ENCODE measurements at places on chromosomes 5 and 9.

GRCh38 chr9:127538849-127539258 lies 73.2 kb upstream of the STXBP1 start:
- no peak for DNase-seq

- DNase-seq: no peak
Observed at GRCh38 chr5:154714266-154714986, 40.8 kb upstream of the LARP1 start.

GRCh38 chr5:173454361-173454735 lies 126.1 kb upstream of the STC2 start:
- DNase-seq: no peak

DNA sequence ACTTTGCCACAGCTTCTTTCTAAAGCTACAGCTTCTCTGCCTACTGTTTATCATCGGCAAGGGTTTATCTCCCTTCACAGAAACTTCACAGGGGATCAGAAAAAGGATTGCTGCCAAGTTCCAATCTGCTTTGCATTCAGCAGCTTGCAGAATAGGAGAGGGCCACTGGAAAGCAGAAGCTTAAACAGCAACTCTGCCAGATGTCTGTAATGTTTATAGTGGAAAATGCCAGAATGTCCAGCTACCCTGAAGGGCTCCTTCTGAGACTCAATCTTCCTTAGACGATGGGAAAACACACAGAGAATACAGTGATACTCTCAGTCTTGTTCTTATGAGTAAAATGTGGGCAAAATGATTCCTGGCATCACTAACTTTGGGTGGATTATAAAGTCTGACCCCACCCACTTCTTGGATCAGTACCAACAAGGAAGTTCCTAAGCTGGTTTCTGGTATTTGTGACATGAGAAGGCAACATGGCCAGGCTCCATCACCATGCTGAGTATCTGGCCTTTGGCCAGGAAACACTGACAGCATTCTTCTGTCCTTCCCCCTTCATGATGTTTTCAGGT lies 19.0 kb downstream of the STOM start:
- no peak for DNase-seq

- DNase-seq: no peak
Observed at GRCh38 chr9:112659906-112660305, 58.0 kb downstream of the INIP start.

DNA sequence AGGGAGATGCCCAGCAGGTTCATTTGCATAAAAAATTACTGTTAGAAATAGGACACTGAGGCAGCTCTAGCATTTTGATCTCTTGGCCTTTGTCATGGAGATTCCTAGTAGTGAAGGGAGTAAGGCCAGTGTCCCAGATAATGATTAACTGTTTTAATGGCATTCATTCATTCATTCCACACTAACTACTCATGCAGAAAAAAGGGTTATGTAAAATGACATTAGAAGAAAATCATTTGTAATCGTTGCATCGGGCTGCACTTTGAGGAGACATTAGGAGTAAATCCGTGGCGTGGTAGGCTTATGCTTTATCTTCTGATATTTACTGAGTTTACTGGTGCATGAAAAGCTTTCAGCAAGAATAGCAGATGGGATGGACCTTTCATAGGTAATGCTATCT lies 82.6 kb upstream of the GRHPR start:
- DNase-seq: no peak

DNA sequence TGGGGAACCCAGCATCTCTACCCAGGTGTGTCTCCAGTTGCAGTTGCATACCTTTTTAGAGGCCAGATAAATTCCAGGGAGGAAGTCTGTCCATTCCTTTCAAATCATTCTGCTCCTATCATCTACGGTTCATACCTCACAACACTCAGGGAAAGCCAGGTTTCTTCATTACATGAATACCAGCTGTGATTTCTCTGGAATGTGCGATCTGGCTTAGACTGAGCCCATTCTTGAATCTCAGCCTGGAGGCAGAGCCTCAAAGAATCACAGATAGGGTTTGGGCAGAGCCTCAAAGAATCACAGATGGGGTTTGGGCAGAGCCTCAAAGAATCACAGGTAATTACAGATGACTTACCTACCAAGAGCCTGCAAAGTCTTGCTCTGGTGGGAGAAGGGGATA lies 7.2 kb downstream of the P4HA2 start:
- DNase-seq: no peak

DNA sequence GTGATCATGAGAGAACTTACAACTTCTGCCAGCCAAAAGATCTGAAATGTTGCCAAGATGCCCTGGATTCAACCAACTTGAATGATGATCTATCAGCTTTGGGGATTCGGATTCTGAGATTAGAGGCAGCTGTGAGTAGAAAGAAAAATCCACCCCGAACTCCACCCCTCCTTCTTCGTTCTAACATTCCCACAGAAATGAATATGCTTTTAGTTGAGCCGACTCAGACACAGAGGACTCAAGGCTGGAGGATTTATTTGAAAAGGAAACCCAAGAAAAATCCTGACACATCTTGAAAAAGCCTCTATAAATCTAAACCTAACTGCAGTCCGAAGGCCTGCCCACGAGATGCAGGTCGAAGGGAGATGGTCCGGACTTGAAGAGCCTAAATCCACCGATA lies 275.0 kb downstream of the GAS1 start:
- no peak for DNase-seq

DNA sequence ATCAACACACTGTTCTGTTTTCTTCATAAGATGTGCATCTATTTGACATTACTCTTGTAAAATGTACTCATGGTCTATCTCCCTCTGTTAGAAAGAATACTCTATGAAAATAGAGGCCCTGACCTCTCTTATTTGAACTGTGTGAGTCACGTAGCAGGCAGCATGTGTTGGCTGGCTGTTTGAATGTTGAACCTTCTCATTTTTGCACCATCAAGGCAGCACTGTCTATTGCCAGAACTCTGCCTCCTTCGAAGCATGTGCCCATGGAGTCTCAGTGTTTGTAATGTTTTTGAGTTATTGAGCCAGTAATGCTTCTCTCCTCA lies 144.4 kb downstream of the ALDH1A1 start:
- no peak for DNase-seq

DNA sequence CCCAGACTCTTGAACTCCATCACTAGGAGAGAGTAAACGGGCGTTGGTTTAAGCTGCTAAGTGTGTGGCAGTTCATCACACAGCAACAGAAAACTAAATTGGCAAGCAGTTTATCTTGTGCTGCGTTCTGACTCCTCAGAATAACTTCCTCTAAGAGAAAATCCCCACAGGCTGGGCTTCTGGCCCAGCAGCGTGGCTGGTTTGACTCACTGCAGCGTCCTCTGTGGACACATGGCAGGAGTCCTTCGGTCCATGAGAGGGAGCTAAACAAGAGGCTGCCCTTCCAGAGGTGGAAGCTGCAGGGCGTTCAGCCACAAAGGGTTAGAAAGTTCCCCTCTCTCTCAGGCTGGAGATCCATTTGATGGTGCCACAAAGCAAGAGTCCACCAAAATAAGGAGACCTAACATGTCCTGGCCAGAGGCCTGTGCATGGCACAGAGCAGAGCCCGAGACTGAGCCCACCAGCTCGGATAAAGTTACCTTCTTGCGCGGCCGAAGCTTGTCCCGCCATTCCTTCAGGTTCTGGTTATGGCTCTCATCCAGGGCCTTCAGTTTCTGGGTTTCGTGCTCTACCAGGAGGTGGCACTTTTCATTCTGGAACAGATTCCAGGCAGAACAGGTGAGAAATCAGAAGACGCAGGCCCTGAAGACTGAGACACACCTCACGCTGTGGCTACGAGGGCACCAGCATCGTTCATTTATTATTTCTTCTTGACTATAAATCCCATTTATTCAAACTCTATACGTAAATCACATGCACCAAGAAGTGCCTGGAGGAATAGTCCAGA lies 46.2 kb upstream of the FBXW11 start:
- DNase-seq: no peak

- no peak for DNase-seq
Observed at GRCh38 chr9:126533926-126534310, 79.8 kb upstream of the LMX1B start.

DNA sequence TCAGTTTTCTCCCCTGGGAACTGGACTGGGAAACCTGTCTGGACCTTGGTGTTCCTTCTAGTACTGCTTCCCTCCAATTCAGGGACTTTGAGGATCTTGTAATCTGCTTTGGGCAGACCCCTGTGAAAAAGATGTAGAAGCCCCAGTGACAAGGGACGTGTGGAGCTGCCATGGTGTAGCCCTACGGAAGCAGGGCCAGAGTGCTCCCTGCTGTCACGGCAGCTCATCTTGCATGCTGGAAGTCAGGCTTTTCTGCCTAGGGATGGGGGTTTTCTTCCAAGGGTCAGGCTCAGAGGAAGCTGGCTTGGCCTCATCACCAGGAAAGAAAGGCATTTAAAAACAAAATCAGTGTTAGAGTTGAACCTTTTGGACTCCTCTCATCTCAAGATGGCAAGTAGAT lies 86.4 kb downstream of the AMBP start:
- no peak for DNase-seq

DNA sequence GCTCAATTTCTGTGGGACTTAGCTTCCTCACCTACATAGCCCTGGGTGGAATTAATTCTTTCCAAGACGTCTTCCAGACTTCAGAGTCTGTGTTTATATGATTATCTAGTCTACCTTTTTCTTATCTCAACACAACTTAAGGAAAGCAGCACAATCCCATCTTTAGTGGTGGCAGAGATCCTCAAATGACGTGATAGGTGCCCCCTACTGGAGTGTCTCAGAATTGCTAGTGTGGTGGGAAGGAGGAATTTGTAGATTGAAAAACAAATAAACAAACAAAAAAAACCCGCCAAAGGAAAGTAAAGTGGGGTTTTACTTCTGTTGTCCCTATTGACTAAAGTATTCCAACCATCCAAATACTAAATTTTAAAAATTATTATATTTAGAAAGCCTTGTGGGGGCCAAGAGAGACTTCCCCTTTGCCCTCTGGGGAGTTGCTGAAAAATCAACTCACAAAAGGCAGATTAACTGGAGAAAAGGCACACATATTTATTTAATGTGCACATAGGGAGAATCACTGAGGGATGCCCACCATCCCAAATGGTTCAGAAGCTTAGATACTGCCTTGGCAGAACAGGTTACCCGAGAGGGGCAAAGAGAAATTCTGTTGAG lies 283.3 kb downstream of the TMEM167A start:
- peak; percentile 6 for DNase-seq

DNA sequence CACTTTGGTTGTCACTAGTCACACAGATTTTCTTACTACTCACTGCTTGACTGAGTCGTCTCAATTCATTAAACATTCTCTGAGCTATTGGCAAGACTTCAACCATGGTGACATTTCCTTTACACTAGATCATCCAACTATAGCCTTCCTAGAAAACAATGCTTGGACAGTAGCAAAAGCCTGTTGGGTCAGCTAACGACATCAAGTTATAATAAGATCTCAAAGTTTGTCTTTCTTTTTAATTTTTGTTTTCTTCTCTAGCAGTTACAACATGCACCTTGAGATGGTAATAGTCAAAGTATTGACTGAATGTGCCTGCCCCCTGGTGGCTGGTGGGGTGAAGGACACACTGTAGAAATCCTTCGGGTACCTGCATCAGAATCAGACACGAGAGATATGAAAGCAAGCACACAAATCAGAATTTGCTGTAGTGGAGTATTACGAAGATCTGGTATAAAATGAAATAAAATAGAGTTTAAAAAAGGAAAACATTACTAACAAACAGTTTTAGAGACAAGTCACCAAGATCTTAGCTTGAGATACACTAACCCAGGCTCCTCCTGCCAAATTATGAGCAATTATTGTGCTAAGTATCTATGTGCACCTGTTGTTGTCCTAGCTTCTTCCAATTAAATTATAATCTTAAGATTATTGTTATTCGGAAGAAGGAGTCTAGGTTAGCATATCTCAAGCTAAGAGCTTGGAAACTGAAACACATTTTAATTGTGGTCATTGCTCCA lies 81.2 kb downstream of the ARL15 start:
- DNase-seq: peak; percentile 61

GRCh38 chr5:105872569-105873270 lies 1798.0 kb downstream of the EFNA5 start:
- no peak for DNase-seq

DNA sequence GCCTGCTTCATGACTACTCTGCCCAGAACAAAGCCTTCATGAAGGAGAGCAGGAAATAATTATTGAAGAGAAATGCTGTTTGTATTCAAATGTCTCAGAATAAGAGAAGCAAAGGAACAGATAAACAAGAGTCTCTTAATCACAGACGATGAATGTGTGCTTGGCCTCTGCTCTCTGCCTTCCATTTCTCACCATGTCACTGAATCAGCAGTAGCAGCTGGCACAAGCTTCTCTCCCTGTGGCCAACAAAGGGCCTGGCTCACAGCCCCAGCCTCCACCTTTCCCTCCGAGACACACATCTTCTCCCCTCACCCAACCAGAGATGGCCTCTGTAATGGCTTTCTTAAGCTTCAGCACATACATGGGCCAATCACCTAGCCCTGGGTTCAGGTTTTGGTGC lies 128.1 kb upstream of the SLIT3 start:
- no peak for DNase-seq

DNA sequence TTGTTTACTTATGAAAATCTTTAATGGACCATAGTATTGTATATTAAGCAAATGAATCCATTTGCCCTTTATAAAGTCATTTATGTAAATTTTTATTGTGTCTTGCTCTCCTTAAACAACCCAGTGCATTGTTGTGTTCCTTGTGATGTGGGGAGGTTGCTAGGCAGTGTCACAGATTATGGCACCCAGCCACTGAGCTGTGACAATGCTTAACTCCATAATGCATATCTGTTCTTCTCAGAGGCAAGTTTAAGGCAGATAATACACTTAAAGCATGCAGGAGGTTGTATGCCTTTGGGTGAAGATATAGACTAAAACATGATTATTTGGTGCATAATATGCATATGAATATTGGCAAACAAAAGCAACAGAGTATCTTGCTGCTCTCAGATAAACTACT lies 269.6 kb upstream of the RIOK2 start:
- DNase-seq: no peak

DNA sequence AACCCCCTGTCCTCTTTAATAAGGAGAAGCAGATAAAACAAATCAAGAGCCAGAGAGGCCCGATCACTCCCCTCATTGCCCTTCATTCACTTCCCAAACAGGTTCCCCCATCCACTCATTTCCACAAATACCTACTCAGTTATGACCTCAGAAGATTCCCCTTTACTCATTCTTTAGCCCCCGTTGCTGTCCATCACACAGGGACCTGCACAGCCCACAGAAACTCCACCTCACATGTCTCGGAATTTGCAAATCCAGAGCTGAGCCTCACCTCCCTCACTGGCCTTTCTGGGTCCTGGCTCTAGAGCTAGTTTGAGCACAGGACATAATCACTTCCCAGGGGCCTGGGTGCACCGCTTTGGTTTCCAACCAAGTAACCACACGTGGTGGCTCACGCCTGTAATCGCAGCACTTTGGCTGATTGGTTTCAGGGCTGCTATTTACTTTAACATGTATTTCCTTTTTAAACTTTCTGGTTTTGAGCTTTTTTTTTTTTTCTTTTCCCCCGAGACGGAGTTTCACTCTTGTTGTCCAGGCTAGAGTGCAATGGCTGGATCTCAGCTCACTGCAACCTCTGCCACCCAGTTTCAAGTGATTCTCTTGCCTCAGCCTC lies 17.8 kb downstream of the ATP6V0E1 start:
- DNase-seq: no peak

DNA sequence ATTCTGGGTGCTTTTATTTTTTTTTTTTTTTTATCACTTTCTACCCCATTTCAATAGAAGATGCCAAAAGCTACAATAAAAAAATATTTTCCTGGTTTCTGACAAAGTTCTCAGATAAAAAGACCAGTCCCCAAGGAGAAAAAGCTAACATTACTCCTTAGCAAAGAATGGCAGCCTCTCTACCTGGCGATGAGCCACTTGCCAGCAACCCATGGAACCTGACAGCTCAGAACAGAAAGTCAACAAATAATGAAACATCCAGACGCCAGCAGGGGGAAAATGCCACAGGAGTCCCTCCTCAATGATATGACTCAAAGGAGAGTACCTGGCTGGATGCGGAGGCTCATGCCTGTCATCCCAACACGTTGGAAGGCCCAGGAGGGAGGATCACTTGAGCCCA lies 123.2 kb downstream of the MYO10 start:
- DNase-seq: no peak
